Upper lobe of right lung (tissue), 1 donor: ENCODE measurements at places on chromosomes 2 and 18. TPM values are rescaled to one million over a fixed set of nuclear protein-coding genes. Genes with fewer than 3 reads are reported as not detected.

The SKOR2 gene
- total RNA-seq, result not detected

The FLACC1 gene
- 3.6 TPM for total RNA-seq

The ZC3H6 gene
- 16.6 TPM for total RNA-seq

The BOLL gene
- total RNA-seq, result not detected

The TRIM43 gene
- total RNA-seq, result not detected

The NAT8 gene
- not detected for total RNA-seq

The CYP1B1 gene
- total RNA-seq, result 69.4 TPM

The GPR75 gene
- 2.5 TPM for total RNA-seq

The GPR35 gene
- total RNA-seq, result 3.4 TPM

The HDAC4 gene
- total RNA-seq, result 44.1 TPM

The KCNJ13 gene
- not detected for total RNA-seq

The TTC21B gene
- 21.7 TPM for total RNA-seq

The ATOH8 gene
- 93.6 TPM for total RNA-seq

The GALM gene
- 14.7 TPM for total RNA-seq

The SOWAHC gene
- total RNA-seq, result 19.9 TPM

The CERKL gene
- total RNA-seq, result 0.29 TPM

The RPIA gene
- total RNA-seq, result 17.5 TPM

The KCNS3 gene
- 47.8 TPM for total RNA-seq

The SIX3 gene
- not detected for total RNA-seq

The PLB1 gene
- 4.2 TPM for total RNA-seq

The TUBA3E gene
- not detected for total RNA-seq

The TSHZ1 gene
- 17.3 TPM for total RNA-seq

The SERPINB11 gene
- total RNA-seq, result not detected

The TBR1 gene
- not detected for total RNA-seq

The PLGLB1 gene
- total RNA-seq, result 3.3 TPM

The MARCHF4 gene
- 0.09 TPM for total RNA-seq
